ENCODE measurements at places on chromosomes 4 and X.

DNA sequence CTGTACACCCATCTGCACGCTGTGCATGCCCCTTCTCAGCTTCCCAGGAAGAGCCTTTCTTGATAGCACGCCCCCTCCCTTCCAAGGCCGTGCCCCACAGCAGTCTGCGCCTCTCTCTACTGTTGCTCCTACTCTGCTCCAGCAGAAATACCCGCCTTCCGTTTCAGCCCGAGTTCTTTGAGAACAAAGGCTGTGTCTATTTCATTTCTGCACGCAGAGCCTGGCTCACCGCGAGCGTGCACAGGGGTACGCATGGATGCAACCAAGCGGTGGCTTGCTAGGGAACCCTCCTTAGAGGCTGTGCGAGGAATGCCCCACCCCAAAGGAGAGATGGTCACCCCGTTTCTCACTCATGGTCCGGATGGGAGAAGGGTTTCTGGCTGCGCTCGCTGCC is 485 bp downstream of the AADAT start:
- DNase-seq = no peak

GRCh38 chrX:25013632-25014365 is 2.0 kb downstream of the ARX start:
- DNase-seq = no peak

DNA sequence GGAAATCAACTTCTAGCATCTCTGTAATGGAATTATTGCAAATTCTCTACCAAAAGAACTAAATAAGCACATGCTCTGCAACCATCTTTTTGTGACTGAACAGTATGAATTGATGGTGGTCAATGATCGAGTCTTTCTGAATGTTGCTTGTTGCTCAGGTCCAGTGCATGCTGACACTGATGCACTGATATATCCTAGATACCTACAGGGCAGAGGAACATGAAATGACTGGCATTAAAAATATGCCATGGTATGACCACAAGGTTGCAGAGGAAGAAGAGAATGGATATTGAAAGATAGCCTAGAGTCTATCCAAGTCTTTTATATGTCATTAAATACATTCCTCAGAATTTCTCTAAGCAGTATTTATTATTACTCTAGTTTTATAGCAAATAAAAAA is 692.8 kb upstream of the TENM3 start:
- DNase-seq = no peak

- no peak for DNase-seq
These were observed 177.5 kb downstream of the ENOX2 start for GRCh38 chrX:130725519-130725918.

- DNase-seq = peak; percentile 52
These were observed 83.4 kb downstream of the MSN start for GRCh38 chrX:65750674-65751469.

GRCh38 chr4:148757171-148757570 is 315.0 kb upstream of the NR3C2 start:
- no peak for DNase-seq

DNA sequence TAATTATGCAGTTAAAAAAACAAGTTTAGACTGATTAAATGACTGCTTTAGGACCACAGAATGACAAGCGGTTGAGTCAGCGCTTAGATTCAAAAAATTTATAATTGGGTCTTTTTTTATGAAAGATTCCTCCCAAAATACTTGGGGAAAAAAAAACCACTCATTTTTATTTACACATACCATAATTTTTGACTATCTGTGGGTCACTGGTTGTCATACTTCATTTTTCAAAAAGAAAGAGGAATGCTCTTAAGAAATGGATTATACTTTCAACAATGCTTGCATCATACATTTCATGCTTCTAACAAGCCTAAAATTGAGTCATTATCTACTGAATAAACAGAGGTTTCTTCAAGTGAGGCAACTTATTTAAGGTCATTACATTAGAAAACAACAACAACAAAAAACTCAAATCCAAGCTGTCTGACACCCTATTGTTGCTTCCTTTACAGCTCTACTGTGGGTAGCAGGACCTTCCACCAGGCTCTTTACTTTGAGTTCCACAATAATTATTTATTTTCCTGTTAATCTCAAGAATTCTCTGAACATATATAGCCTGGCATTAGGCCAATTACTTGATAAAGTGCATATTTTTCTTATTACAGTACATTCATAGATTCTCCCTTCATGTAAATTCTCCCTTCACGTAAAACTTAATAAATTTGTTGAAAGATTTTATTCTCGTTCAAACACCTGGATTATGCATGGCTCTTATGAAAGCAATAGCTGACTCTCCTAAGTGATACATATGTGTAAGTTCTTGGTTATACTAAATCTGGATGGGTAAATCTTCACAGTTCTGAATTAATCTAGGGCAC is 445.5 kb downstream of the PCDH10 start:
- DNase-seq = no peak

DNA sequence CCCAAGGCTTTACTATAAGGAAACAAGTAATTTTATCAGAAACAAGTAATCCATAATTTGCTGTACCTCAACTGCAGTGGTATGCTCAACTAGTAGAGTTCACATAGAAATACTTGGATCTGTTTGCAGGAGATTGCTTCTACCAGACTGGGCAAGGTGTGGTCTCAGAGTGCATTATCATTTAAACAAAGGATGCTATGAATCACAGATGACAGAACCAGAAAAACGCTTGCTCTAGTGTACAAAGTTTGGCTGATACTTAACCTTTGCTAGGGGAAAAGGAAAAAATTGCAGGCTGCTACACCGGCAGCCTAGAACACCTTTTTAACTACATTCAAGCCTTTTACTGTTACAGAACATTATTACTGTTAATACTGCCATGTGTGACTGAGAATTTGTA is 97.1 kb downstream of the ENOX2 start:
- no peak for DNase-seq

DNA sequence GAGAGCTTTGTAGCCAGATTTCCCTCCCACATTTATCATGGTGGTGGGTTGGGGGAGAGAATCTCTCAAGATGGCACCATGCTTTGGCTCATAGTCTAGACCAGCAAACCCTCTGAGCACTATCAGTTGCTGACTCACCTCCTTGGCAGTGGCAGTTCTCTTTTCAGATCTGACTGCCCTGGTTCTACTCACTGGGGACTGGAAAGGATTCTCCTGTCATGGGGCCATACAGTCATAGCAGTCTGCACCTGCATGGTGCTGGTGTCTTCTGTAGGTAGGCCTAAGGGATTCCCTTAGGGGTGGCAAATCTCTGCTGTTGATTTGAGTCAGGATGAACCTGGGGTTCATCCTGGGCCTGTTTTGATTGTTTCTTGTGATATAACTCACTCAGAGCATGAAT is 2.6 kb downstream of the TEX13B start:
- DNase-seq = no peak

DNA sequence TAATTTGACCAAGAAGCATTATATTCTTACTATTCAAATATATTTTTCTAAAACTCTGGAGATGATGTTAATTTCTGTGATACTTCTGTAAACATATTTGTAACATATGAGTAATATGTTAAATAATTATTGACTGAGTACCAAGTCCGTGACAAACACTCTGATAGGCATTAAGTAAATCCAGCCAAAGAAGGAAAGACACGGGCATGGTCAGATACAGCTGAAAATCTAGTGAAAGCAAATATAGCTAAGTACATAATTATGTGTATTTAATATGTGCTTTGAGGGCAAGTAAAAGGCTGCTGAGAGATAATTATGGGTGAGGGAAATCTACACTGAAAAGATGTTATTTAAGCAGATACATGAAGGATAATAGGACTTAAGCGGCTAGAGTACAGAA is 1263.6 kb upstream of the ADGRL3 start:
- no peak for DNase-seq

DNA sequence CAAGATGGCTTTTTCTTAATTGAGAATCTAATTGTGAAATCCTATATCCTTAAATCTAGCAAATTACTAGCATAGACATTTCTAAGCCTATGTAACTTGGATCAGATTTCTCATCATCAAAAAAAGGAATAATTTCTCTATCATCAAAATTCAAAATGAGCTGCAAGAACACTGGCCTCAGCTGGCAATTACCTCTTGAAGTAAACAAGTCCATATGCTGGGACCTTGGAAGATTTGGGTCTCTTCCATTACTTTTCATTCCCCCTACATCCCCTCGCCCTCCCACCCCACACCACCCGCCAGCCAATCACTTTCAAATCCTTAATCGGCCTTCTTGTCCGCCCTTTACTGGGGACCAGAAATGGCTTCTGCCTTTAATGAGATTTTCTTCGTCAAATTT is 23.3 kb upstream of the MBTPS2 start:
- DNase-seq = no peak

GRCh38 chr4:8547108-8547911 is 32.9 kb upstream of the GPR78 start:
- DNase-seq = no peak

- no peak for DNase-seq
These were observed 134.0 kb downstream of the MGST2 start for GRCh38 chr4:139799615-139800014.

DNA sequence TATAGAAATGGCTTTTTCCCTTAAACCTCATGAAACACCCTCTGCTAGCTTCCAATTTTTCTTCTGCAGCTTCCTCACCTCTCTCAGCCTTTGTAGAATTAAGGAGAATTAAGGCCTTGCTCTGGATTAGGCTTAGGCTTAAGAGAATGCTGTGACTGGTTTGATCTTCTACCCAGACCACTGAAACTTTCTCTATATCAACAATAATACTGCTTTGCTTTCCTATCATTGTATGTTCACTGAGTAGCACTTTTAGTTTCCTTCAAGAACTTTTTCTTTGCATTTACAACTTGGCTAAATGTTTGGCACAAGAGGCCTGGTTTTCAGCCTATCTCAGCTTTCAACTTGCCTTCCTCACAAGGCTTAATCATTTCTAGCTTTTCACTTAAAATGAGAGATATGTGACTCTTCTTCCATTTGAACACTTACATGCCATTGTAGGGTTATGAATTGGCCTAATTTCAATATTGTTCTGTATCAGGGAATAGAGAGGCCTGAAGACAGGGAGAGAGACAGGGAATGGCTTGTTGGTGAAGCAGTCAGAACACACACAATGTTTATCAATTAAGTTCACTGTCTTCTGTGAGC is 28.2 kb downstream of the TMEM154 start:
- DNase-seq = no peak

DNA sequence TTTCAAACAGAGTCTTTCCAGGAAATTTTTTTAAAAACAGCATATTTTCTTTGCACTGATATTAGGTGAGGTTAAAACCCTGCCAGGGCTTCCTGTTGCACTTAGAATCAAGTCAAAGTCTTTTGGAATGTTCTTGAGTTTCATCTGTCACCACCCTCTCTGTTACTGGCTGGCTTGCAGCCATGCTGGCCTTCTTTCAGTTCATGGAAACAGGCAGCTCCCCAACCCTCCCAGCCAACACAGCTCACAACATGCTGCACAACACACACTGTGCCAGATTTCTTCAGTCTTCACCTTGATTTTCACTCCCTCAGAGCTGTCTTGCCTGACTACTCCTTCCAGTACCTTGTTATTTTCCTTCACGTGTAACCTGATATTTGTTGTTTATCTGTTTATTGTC is 129.5 kb downstream of the KCNIP4 start:
- no peak for DNase-seq

DNA sequence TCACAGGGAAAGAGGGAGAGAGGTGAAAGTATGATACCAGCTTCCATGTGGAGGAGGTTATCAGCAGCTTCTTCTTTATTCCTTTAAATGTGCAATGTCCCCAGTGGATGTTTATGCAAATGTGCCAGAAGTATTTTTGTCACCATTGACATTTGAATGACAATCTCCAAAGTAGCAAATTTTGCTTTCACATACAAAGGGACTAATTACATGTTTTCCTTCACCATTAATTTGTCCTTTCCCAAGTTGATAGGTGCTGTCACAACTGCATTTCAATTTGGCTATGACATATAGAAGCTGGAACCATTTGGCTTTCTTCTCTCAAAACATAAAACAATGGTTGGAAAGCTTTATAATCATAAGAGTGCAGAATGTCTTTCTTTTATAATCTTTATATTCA is 469.0 kb upstream of the NWD2 start:
- DNase-seq = no peak

- no peak for DNase-seq
These were observed 524.3 kb upstream of the MAGEB2 start for GRCh38 chrX:29691044-29691443.

DNA sequence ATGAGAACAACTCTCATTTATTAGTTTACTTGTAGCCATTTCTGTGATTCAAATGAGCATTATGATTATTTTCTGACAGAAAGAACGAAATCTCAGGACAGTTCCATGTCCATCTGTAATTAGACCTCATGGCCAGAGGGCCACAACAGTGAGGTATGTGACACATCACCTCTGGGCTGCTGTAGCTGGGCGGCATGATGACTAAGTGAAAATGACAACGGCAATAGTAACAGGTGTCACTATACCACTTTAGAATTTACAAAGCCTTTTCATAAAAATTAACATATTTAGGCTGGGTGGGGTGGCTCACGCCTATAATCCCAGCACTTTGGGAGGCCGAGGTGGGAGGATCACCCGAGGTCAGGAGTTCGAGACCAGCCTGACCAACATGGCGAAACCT is 252.6 kb downstream of the CBR4 start:
- no peak for DNase-seq

DNA sequence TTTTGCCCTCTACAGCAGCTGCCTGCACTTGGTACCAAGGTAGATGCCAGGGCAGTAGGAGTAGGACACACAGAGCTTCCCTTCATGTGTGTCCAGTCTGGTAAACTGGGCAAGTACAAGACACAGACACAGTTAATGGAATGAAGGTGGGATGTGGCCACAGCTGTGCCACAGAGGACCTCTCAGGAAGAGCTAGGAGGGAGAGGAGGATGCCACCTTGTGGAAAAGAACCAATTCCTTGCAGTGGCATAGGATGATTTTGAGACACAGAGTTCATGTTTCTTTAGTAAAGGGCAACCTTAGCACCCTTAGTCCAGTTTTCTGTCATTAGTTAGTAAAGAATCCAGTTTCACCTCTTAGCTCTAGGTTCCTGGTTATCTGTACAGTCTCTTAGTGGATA is 36.3 kb upstream of the TBC1D14 start:
- no peak for DNase-seq
